NCI-H748 treated with DMSO at 0.1 percent for 48 hours (cell line): ENCODE measurements at places on chromosomes 12 and 14.

- no peak for DNase-seq
Observed at GRCh38 chr12:2347844-2348481, 295.2 kb downstream of the CACNA1C start.

DNA sequence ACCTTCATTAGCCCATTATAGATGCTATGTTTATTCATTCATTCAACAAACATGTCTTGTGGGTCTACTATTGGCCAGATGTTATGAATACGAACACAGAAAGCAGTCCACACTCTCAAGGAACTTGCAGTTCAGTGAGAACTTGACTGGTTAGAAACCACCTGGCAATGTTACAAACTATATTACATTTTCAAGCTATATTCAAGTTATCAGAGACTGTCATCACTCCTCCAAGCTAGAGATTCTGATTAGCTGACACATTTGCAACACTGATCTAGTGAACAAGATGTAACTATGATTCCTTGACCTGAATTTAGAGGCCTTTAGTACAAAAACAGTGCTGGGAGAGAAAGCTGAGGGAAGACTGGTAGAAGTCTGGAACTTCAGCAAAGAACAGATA lies 170.7 kb upstream of the EEA1 start:
- no peak for DNase-seq

DNA sequence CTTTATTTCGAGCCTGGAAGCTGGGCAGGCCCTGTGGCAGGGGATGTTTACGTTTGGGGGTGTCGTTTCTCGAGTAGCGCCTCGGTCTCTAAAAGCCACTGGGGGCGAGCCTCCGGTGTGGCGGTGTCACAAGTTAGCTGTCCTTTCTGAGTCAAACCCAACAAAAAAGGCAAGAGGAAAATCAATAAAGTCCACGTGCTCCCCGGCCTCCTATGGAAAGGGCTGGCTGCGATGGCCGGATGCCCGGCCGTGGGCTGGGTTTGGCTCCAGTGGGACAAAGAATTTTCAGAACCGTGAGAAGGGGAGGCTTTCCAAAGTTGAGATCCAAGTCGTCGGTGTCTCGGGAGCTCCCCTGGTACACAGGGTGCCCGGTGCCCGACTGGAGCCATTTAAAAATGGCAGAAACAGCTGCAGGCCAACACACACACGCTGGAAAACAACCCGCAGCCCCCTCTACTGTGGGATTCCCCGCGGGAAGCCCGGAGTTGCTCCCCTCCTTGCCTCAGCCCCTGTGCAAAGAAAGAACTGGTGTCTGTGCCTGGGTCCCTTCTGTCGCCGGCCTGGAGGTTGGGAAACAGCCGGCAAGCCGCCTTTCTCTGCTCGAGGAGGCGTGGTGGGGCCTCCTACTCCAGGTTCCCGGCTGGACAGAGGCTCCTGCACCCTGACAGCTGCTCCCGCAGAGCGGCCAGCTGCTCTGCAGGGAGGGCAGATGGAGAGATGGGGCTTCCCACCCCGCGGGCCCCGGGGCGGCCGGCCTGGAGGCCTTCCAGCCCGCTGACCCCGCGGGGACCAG lies 1.9 kb downstream of the BCL7A start:
- no peak for DNase-seq

DNA sequence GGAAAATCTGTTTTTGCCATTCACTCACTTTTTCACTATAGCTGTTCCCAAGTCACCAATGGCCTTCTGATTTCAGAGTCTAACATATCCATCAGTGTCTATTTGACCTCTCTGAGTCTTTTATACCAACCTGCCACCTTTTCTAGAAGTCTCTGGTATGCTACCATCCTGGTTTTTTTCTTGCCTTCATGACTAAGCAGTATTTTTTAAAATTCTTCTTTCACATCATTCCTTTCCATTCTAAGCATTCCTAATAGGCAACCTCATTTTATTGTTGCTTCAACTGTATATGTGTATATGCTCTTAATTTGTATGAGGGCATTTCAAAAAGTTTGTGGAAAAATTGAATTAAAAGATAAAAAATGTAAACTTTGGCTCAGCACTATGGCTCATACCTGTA lies 5.0 kb downstream of the IRAK4 start:
- DNase-seq: no peak

DNA sequence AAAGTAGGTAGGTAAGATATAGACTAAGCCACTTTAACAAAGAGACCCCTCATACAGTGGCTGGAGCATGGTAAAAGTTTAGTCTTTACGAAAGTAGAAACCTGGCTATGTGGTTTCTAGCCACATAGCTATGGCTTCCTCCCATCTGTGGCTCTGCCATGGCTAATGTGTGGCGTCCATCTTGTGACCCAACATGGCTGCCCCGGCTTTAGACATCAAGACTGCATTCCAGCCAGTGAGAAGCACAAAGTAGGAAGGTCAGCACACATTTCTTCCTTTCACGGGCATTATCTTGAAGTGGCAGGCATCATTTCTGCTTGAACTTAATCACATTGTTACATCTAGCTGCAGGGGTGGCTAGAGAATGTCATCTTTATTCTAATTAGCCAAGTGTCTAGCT lies 148.3 kb downstream of the TBX5 start:
- DNase-seq: no peak
